ENCODE measurements at places on chromosomes 7 and 10.

GRCh38 chr7:70029993-70030392 is 431.7 kb downstream of the AUTS2 start:
- DNase-seq = no peak

GRCh38 chr7:130364451-130364850 is 15.8 kb upstream of the CPA1 start:
- DNase-seq = no peak

DNA sequence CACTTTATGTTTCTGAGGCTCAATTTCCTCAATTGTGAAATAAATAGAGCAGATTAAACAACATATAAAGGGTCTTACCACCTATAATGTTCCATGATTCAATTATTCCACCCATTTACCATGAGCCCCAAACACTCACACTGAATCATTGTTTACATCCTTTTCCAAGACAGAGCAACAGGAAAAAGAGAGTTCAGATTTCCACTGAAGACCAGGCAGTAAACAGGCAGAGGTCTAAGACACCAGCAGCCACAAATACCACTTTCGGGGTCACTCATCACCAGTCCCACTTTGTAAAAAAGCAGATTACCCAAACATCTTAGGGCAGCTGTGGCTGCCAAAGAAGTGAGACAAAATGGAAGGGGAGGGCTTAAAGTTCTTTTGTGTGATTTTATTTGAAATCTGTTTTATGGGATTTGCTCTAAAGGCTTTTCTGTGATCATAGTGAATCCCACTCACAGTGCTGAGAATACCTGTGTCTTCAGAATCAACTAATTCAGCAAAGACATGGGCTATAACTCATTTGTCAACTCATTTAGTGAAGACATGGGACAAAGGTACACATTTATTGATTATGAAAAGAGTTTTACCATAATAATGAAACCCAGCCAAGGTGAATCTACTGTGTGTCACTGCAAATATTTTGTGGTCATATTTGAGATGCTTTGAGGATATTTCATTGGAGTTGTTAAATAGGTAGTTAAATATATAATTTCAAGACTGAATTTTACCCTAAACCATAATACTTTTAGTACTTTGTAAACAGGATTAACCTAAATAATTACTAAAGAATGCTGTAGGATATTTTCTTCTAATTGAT is 24.8 kb upstream of the DLD start:
- DNase-seq = no peak

GRCh38 chr10:50362547-50363125 is 111.3 kb upstream of the ASAH2 start:
- DNase-seq = no peak

- no peak for DNase-seq
Measured at GRCh38 chr10:69853064-69853463, 51.4 kb downstream of the COL13A1 start.

- DNase-seq = no peak
Measured at GRCh38 chr7:46230990-46231305, 309.9 kb upstream of the IGFBP3 start.

GRCh38 chr7:129247087-129247486 is 22.3 kb downstream of the AHCYL2 start:
- no peak for DNase-seq

GRCh38 chr7:22949944-22950343 is 64.0 kb downstream of the HYCC1 start:
- DNase-seq = no peak

DNA sequence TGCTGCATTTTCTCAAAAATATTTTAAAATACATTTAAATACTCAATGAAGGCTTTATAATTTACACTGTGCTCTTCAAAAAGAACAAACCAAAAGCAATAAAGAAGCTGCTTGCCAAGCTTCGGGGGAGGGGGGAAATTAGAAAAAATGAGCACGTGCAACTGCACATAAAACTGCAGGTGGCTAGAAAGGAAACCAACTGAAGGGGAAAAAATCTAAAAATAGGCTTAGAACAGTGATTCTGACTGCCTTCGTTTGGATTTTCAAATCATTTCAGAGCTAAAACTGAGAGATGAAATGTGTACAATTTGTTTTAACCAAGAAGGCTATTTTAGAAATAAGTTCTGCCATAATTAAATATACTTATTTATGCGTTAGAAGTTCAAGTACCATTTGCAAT is 61.4 kb downstream of the ABI1 start:
- DNase-seq = no peak

DNA sequence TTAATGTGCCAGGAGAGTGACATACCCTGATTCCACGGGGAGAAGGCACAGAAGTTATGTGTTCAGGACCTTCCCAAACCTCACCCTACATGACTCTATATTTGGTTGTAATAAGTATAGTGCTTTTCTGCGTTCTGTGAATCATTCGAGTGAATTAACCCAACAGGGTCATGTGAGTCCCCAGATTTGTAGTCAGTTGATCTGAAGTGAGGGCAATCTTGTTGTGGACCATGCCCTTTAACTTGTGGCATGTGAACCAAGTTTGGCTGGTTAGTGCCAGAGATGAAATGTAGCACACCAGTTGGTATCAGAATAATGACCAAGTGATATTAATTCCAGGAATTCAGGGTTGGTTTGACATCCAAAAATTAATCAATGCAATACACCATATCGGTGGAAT is 70.2 kb downstream of the NHLRC2 start:
- DNase-seq = no peak

DNA sequence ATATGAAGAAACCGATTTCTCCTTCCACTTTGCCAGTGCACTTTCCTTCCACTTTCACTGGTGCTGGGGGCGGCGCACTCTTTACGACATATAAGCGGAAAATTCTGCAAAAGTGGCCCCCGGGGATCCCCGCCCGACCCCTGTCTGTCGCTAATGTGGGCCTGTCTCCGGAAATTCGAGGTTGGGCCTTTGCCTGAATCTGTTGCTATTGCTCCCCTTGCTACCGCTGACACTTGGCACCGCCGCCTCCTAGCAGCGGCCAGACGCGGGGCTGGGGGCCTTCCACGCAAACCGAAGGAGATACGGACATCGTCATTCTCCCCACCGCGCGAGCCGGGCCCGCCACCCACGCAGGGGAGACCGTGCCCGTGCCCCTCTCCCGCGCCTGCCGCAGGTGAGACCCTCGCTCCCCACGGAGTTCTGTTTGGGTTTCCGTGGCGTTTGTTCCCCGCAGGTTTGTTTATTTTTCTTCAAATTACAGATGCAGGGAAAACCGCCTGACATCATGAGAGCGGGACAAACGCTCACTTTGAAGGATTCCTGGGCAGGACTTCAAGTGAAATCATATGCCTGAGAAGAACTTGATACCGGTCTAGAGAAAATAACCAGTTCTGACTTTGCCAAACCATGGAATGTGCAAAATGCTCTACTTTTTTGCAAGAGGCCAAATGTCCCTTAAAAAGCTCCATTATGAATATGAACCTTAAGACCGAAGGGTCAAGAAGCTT is 5.0 kb downstream of the TWIST1 start:
- DNase-seq = no peak

- DNase-seq = no peak
Measured at GRCh38 chr7:74467876-74468275, 14.2 kb downstream of the GTF2IRD1 start.

GRCh38 chr7:36965625-36966024 is 241.3 kb upstream of the AOAH start:
- no peak for DNase-seq

- DNase-seq = peak; percentile 90
Measured at GRCh38 chr10:72272689-72273409, 875 bp upstream of the DDIT4 start.

GRCh38 chr7:23467806-23468525 is 2.3 kb downstream of the IGF2BP3 start:
- DNase-seq = peak; percentile 61

- DNase-seq = no peak
Measured at GRCh38 chr7:150412016-150412415, 32.9 kb downstream of the ZNF775 start.

GRCh38 chr7:25215694-25216335 is 12.5 kb downstream of the NPVF start:
- no peak for DNase-seq

GRCh38 chr7:102456327-102456726 is 8.3 kb downstream of the ALKBH4 start:
- no peak for DNase-seq

- DNase-seq = no peak
Measured at GRCh38 chr10:46557319-46558121, 1.1 kb upstream of the GPRIN2 start.

GRCh38 chr7:112202816-112203215 is 3.4 kb downstream of the DOCK4 start:
- DNase-seq = no peak

DNA sequence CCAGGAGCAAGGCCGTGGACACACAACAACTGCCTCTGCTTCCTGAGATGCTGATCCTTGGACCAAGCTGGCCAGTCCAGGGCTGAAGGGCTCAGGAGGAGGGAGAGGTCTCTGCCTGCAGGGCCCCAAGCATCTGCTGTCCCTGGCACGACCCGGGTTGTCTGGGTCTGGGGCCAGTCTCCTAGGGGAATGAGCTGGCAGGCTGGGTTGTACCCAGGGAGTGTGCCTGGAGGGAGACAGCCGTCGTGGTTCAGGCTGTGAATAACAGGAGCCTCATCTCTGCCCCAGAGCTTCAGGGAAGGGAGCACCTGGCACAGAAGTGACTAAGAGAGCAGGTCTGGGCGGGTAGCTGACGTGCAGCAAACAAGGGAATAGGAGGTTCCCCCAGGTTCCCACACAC is 17.9 kb upstream of the SERPINE1 start:
- peak; percentile 53 for DNase-seq

GRCh38 chr7:75722373-75722772 is 16.4 kb downstream of the HIP1 start:
- no peak for DNase-seq

DNA sequence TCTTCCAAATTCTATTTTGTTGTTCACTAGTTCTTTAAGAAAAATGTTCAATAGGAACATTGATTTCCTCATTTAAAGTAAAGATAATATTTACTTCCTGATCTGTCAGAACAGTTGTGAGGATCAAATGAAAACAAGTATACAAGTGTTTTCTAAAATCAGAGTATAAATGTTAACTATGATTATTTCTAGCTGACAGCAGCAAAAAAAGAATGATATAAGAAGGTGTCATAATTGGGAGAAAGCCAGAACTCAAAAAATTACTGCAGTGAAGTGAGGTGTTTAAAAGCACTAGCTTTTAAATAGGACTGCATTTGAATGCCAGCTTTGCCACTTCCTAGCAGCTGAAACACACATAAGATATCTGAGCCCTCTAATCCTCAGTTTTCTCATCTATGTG is 283.3 kb downstream of the RNLS start:
- no peak for DNase-seq

DNA sequence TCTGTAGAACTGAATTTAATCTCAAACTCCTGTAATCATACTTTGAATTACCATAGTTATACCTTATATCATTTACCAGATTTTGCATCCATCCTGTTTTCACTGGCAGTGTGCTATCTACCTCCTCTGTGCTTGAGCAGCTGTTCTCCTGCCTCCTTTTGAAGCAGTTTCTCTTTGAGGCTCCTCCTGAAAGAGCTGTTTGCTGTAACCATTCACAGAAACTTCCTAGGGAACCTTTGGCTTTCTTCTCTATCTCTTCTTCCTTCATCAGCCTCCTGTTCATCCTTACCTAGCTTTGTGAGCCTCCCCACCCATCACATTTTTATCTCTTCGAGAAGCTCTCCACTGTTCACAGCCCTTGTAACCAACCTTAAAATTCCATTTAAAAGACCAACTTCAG is 108.2 kb downstream of the AASS start:
- no peak for DNase-seq

DNA sequence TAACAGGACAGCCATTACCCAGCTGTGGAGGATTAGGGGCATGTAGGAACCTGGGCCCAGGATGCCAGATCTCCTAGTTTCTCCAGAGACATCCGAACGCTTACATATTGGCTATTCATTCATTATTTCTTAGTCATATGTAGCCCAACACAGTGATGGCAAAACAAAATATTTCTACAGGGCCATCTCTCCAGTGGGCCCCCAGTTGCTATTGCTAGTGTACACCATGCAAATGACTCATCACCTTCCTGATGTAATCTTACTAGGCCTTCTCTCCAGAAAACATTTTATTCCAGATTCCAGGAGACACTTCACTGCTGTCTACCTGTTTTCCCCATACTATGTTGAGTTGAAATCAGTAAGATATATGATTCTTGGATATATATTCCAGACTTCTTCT is 201.7 kb downstream of the PLXDC2 start:
- DNase-seq = no peak

- DNase-seq = no peak
Measured at GRCh38 chr10:120818301-120818700, 32.9 kb upstream of the WDR11 start.

DNA sequence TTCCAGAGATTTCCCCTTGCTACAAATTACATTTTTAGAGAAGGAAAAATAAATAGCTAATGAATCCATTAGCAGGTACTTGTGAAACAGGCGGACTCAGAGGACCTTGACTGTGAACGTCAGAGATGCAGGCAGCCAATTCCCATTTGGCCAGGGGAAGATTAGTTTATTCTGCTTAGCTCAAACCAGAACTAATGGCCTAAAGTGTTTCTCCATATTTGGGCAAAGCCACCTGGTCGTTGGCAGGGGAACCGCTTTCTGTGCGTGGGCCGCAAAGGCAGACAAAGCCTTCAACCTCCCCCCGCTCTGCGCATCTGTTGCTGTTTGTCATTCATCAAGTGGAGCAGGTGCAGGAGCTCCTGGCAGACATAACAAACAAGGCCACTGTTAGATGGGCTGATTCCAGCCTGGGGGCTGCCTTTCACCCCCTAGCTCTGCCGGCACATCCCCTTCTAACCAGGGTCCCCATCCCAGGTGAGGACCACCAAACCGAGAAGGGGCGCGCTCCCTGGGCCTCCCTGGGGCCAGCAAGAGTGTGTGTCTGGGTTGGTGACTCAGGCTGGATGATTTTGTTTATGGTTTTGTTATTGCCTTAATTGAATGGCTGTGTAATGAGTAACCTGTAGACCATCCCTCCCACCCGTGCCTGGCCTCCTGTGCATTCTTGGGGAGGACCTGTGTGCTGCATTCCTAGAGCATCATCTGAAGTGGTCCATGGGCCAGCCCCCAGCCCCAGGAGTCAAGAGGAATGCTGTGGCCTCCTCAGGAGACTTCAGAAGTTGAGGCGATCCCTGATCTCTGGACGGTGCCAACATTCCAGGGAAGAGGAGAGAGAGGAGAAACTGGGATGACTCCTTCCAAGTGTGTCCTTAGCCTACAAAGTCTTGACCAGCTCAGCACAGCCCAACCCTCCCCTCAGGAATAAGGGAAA is 14.5 kb upstream of the CPA1 start:
- DNase-seq = no peak

- DNase-seq = no peak
Measured at GRCh38 chr7:12210179-12211053, 678 bp upstream of the TMEM106B start.

DNA sequence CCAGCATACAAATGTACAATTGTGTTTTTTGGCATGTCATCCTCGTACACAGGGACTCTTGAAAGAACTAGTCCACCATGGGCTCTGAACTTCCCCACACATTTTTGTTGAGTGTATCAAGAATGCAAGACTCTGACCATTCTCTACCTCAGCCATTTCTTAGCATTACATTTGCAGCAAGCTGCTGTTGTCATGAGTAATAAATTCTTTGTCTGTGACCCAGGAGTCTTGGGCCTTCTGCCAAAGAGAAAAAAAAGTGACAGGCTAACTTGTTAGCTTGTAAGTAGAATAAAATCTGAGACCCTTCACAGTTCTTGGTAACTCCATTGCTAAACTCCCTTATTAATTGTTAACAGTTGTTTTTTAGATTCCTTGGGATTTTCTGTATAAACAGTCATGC is 542.3 kb upstream of the MBL2 start:
- peak; percentile 5 for DNase-seq
